H54 (cell line): ENCODE measurements at places on chromosomes 2 and 18.

DNA sequence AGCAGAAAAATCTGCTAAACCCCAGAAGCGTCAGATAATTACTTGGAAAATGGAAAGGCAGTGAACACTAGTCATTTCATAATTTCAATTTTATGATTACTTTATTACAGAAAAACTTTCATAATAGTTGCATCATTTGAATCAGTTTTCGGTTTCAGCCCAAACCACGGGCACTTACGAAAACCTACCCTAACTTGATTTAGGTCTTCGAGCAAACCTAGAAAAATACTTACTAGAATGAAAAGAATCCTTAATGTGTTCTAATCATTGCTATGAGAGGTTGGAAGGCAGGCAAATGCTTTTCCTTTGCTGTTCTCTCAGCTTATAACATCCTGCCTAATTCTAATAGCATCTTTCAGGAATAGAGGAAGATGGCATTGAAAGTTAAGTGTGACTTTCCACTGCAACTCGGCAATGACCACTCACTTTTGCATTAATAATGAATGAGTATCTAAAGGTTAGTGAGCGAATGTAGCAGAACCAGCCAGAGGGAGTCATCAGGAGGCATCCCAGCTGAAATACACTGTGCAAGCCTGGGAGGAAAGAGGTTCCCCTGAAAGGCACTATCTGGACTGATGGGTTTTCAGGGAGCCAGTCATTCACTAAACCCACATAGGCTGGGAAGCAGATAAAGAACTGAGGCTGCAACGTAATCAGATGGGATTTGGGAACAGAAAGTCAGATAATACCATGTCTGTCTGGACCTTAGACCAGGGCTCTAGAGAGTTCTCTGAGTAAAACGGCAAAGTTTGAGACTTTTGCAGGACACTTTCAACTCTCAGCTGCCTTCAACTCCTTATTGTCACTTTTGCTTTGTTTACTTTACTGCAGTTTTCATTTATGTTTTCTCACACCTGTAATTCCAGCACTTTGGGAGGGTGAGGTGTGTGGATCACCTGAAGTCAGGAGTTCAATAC, 520.8 kb downstream of the RNF144A start:
- DNase-seq: no peak

- no peak for DNase-seq
Measured at GRCh38 chr2:227367427-227367795, 11.7 kb downstream of the TM4SF20 start.

- DNase-seq: peak; percentile 88
Measured at GRCh38 chr2:234881413-234882241, 70.2 kb upstream of the SH3BP4 start.

GRCh38 chr18:55289048-55289447, 298.9 kb downstream of the TCF4 start:
- DNase-seq: no peak

GRCh38 chr2:218033208-218033589, 30.4 kb upstream of the TNS1 start:
- DNase-seq: no peak

GRCh38 chr2:1606421-1607235, 137.7 kb downstream of the PXDN start:
- DNase-seq: no peak

- DNase-seq: no peak
Measured at GRCh38 chr2:74865770-74866674, 32.1 kb downstream of the HK2 start.

DNA sequence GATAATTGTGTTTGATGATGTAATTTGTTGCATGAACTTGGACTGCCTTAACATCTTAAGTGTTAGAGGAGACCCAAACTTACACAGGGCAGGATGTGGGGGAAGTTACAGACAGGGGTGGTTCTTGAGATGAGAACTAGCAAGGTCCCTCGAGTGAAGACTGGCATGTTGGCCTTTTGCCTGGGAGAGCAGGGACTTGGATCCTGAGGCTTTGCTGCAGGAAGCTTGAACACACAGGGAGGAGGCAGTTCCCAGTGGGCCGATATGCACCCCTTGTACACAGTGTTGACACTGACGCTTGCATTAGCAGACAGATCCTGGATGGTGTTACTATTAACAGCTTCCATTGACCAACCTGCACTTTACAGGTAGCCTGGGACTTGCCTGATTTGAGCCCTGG, 47.5 kb downstream of the CHRNA1 start:
- DNase-seq: no peak

GRCh38 chr2:200102971-200103370, 147.6 kb downstream of the MAIP1 start:
- no peak for DNase-seq

DNA sequence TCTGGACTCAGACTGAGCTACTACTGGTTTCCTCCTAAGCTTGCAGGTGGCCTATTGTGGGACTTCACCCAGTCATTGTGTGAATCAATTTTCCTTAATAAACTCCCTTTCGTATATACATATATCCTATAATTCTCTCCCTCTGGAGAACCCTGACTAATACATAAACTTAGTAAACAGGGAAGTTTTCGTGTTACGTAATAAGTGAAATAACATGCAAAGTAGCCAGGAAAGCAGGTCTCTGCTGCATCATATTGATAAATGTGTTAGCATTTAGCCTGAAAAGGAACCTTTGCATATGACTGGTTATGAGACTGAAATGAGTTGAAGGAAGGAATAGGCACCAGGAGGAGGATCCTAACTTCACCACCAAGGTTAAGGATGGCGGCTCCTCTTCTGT, 527.2 kb upstream of the FAM98A start:
- no peak for DNase-seq

- DNase-seq: no peak
Measured at GRCh38 chr2:85761946-85762345, 8.2 kb downstream of the ATOH8 start.

DNA sequence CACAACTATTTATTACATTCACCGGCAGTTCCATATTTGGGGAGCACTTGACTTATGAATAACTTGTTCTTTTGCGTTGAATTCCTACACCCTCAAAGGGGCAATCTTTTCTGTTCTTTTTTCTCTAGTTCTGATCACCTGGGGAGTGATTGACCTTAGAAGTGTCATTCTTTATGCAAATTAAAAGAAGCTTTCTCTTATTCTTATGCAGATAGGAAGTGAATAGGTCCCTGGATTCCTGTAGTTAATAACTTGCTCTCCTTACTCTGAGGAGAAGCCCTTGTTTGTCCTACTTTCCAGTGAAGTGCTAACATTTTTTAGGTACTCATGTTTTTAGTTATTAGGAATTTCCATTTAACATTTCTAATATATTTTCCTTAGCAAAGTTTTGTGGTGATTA, 569.8 kb upstream of the LRRTM1 start:
- no peak for DNase-seq

DNA sequence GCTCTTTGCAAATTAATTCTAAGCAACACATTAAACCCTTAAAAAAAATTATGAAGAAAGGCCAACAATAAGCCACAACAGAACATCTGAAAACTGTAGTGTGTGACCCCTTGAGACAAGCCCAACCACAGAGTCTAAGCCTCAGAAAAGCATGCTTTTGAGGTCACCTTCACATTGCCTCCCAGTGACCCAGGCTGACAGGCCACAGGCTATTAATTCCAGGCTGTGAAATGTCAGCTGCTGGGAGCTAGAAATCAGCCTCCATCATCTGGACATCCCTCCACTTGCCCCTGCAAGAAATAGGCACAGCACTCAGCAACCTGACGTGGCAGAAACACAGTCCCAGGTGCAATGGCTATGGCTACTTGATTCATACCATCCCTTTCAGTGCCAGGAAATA, 179.4 kb upstream of the ZFP36L2 start:
- no peak for DNase-seq

- no peak for DNase-seq
Measured at GRCh38 chr18:33781429-33781828, 203.4 kb downstream of the ASXL3 start.

GRCh38 chr18:2984703-2985261, 28.2 kb downstream of the LPIN2 start:
- DNase-seq: no peak

- DNase-seq: no peak
Measured at GRCh38 chr2:52405980-52406379, 1361.6 kb upstream of the CHAC2 start.

DNA sequence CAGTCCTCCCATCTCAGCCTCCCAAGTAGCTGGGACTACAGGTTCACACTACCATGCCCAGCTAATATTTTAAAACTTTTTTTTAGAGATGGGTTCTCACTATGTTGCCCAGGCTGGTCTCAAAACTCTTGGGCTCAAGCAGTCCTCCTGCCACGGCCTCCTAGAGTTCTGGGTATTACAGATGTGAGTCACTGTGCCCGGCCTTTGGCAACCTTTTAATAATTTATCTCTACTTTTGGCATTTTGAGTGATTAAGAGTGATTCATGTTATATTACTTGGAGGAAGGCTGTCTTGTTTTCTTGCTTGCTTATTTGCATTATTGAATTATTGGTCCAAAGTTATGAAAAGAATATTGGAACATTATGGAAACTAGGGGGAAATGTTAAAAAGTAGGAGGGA, 24.3 kb downstream of the NCOA1 start:
- no peak for DNase-seq

DNA sequence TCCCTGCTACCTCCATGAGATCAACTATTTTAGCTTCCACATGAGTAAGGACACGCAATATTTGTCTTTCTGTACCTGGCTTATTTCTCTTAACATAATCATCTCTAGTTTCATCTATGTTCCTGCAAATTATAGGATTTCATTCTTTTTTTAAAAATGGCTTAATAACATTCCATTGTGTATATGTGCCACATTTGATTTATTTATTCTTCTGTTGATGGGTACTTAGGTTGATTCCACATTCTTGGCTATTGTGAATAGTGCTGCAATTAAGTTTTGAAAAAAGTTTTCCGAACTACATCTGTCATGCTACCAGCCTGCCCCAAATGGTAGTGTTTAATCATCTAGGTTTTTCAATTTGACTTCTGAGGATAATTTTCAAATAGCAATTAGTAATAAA, 36.3 kb downstream of the SPAG16 start:
- no peak for DNase-seq

GRCh38 chr18:54127759-54128378, 96.6 kb downstream of the MBD2 start:
- peak; percentile 7 for DNase-seq

DNA sequence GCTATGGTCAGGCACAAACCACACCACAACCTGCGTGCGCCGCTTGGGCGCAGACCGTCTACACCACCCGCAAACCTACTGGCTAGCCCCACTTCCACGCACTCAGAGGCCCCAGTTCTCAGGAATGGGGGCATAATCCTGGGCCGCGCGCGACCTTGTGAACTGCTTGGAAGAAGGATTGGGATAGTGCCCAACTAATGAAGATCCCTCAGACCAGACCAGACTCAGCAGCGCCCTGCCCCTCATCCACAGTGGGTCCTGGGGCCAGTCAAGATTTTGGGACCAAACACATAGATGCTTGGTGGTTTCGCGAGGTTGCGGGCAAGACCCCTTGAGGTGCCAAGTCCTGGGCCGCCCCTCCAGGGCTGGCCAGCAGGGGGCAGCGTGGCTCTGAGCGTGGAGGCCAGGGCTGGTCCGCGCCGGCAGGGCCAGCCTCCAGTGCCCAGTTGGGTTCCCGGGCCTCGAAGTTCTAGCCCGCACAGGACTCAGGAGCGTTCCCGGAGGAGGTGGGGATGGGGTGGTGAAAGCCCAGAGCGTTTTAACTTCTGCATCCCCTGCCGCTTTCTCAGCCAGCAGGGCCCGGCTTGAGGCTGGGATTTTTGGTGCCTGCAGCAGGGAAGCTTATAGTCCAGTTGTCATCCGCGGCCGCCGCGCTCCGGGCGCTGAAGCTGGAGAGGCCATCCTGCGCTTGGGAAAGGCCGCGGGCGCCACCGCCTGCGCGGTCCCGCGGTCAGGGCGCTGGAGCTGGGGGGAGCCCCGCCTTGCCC, 8.3 kb downstream of the OSR1 start:
- no peak for DNase-seq

DNA sequence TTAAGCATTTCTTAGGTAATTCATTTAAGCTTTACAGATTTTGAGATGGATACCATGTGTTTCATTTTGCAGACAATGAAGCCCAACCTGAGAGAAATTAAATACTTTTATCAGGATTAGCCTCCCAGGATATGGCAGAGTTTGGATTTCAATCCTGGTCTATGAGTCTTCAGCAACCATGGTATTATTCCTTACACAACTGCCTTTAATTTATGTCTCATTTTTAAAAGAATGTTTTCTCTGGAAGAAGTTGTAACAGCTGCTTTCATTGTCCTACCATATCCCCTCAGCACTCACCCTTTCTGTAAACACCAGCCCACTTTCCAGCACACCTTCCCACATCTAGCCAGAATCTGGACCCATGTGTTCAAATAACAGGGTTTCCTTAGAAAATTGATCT, 863.7 kb upstream of the VRK2 start:
- DNase-seq: no peak

DNA sequence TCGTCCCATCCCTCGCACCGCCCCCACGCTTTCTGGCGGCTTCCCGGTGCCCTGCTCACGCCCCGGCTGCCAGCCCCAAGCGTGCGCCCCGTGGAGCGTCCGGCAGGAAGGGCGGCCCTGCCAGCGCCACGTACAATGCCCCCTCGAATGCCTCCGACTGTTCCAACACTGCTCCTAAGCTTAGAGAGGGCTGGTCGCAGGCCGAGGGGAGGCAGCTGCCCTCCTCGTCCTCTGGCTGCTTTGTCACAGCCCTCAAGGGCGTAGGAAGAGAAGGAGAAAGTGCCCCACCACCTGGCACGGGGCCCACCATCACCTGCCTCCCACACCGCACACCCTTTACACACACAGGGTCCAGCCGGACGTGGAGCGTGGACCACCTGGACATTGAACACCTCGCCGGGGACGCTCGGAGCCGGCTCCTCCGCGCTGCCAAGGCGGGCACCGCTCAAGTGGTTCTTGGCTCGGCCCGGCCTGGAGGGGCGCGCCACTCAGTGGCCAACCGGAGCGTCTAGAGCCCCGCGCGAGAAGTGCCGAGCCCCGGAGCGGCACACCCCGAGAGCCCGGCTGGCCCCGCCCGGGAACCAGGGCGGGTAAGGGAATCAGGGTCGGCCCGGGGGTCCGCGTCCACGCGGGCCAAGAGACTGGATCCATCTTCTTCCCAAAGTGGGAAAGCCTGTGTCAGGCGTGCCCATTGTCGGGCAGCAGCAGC, 830 bp downstream of the DNER start:
- DNase-seq: peak; percentile 70

- DNase-seq: peak; percentile 87
Measured at GRCh38 chr18:8800445-8800844, 95.1 kb downstream of the MTCL1 start.

GRCh38 chr18:45173799-45174519, 441.3 kb upstream of the SLC14A2 start:
- no peak for DNase-seq

GRCh38 chr2:106280722-106281446, 86.8 kb upstream of the UXS1 start:
- no peak for DNase-seq
